ENCODE measurements at places on chromosomes 2 and 18. TPM values are rescaled to one million over a fixed set of nuclear protein-coding genes. Genes with fewer than 3 reads are reported as not detected.

- peak; percentile 91 for DNase-seq
Measured at GRCh38 chr2:9771481-9772017, 71.7 kb upstream of the TAF1B start.

DNA sequence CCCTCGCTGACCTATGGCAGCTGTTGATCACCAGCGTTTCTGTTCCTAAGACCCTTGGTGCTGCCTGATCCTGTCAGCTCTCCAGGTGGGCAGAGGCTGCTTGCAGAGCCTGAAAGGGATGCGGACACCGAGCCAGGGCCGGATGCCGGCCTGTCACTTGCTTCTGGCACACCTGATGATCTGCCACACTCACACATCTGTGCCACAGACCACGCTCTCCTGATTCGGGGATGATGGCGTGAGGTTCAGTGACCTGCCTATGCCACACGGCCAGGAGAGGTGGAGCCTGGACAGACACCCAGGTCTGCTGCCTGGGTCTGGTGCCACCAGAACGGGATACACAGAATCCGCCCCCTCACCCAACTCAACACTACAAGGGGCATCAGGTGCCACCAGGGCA is 129.4 kb upstream of the GLI2 start:
- DNase-seq, result no peak

GRCh38 chr2:557635-558301 is 119.4 kb downstream of the TMEM18 start:
- DNase-seq, result peak; percentile 38

GRCh38 chr2:223054193-223054781 is 2.3 kb downstream of the KCNE4 start:
- DNase-seq, result peak; percentile 87

- DNase-seq, result peak; percentile 73
Measured at GRCh38 chr18:23131693-23132319, 3.5 kb upstream of the CABLES1 start.

DNA sequence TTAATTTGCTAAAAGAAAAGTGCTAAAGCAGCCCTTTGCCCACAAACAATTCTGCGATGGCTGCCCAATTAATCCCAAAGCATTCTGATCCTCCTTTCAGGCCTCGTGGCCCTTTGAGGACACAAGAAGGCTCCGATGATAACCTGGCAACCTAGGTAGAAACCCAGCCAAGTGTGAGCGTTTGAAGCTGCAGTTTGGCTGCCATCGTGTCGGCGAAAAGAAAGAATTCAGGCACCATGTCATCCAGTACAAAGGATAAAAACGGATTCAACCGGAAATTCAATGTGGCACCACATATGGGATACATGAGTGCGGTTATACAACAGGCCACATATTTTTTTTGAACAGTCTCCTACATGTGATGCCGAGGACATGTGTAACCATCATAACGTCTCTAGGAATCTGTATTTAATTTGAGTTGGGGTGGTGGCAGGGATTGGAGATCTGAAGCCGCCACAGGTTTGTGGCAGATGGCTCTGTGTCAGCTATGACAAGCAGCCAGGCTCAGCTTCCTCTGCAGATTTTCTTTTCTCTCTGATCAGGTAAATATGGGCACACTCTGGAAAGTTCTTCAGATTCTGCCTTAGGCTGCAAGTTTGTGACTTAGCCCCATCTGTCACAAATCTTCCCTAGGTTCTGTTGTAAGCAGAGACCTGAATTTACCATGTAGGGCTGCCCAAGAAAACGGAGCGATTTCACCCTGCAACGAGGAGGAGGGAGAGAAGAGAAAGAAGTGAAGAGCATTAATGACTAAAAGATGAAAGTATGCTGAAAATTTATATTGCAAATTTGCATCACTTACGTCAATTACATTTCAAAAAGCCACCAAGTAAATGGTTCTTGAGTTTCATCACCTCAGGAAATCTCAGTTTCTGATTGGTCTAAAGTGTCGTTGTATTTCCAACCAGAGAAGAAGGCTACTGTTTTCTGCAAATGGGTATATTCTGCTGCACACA is 573.2 kb downstream of the ZEB2 start:
- DNase-seq, result peak; percentile 98

DNA sequence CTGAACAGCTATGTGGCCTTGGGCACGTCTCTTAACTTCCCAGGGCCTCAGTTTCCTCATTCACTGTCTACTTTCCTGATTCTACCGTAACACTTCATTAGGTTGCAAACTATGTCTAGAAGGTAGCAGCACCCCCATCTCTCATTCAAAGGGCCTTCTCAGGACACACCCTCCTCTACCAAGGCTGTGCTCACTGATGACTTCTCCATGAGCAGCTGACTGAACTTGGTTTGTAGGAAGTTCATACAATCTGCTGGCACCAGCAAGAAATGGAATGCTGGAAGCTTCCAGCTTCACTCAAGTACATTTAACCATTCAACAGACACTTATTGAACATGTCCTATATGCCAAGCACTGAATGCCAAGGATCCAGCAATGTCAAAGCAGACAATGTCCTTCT is 250.8 kb upstream of the CTAGE1 start:
- DNase-seq, result no peak

GRCh38 chr2:88603146-88603545 is 24.1 kb downstream of the EIF2AK3 start:
- DNase-seq, result no peak

DNA sequence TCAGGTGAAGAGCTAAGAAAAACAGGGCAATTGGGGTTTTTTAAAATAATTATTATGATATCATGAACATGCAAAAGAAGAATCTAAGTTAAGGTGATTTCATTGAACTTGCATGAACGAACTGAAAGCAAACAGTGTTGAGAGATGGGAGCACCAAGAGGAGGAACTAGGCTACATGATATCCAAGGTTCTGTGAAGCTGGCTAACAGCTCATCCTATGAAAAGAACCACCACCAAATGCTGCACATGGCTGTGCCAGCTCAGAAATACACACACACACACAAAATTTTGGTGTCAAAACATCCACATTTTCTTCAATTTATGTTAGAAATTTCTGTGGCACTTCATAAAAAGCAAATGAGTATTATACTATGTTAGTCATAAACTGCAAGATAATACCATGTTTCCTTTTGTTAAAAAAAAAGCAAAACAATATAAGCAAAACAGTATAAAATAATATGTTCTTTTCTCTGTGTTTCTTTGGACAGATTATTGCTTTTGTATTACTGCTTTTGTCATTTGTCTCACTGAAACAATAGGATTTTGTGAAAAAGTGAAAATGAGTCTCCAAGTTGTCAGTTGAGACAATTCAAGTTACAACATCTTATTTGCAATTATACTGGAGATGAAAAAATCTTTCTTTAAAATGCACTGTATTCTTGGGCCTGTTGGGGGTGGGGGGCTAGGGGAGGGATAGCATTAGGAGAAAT is 12.6 kb upstream of the TTC32 start:
- no peak for DNase-seq

GRCh38 chr2:109237792-109238191 is 108.8 kb downstream of the SH3RF3 start:
- DNase-seq, result no peak

The CHRNA1 gene
- polyA plus RNA-seq, result 0.44 TPM

The DOK6 gene
- 1.6 TPM for polyA plus RNA-seq

The GRB14 gene
- 1.0 TPM for polyA plus RNA-seq

The CFC1 gene
- polyA plus RNA-seq, result 3.1 TPM

The WDR54 gene
- 95.5 TPM for polyA plus RNA-seq

The MAP3K19 gene
- not detected for polyA plus RNA-seq

The RAB31 gene
- 28.7 TPM for polyA plus RNA-seq

The PTPN18 gene
- polyA plus RNA-seq, result 55.9 TPM

Measured in brain (organoid and tissue), 16 donors.